ENCODE measurements at places on chromosomes 3 and 15.

- DNase-seq, result no peak
These were observed 98.1 kb downstream of the SSR3 start for GRCh38 chr3:156456771-156457224.

DNA sequence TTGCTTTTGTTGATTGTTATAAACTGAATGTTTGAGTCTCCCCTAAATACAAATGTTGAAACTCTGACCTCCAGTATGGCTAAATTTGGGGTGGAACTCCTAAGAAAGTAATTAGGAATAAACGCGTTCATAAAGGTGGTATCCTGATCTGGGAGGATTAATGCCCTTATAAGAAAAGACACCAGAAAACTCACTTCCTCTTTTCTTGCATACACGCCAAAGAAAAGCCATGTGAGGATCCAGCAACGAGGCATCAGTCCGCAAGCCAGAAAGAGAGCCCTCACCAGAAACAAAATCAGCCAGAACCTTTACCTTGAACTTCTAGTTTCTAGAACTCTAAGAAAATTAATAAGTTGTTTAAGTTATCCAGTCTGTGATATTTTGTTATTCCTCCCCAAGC lies 37.4 kb upstream of the AZI2 start:
- no peak for DNase-seq

GRCh38 chr15:41487802-41488201 lies 5.9 kb upstream of the ITPKA start:
- DNase-seq, result no peak

GRCh38 chr3:24043168-24043567 lies 98.1 kb downstream of the NR1D2 start:
- DNase-seq, result no peak

- no peak for DNase-seq
These were observed 13.9 kb upstream of the RTP1 start for GRCh38 chr3:187183210-187183862.

DNA sequence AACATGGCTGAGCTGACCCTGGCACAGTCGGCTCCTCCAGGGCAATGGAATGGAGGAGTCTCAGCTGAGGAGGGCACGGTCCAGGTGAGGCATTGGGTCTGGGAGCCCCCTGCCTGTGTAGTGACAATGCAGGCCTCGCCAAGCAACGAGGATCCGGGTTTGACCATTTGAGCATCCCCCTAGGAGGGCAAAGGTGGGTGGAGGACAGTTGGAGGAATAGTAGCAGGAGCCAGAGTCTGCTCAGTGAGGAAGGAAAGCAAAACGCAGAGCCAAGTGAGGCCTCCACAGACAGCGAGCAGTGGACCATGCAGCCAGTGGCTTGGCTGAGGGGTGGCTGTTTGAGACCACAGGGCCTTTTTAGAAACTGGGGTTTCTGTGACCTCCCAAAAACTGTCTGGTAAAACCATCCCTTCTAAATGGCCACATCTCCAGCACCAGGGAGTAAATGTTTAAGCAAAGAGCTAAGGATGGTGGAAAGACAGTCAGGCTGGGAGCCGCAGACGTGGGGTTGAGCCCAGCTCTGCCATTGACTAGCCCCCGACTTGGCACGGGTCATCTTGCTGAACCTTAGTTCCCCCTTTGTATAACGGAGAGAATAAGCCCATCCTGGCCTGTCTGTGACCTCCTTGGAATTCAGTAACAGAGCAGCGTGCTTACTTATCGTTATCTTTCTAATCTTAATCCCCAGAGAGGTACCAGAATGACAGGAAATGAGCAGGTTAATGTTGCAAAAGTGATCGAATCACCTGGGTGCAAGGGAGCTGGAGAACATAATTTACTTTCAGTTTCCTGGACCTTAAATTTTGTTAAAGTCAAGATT lies 46.8 kb downstream of the CMTM6 start:
- no peak for DNase-seq

- DNase-seq, result no peak
These were observed at the start of gene GCSAM for GRCh38 chr3:112132975-112133448. Gene GCSAM (minus strand): TSS chr3:112133248. CDS start chr3:112133120, 128 bp downstream.

GRCh38 chr3:144822671-144823070 lies 851.0 kb downstream of the DIPK2A start:
- DNase-seq, result no peak

DNA sequence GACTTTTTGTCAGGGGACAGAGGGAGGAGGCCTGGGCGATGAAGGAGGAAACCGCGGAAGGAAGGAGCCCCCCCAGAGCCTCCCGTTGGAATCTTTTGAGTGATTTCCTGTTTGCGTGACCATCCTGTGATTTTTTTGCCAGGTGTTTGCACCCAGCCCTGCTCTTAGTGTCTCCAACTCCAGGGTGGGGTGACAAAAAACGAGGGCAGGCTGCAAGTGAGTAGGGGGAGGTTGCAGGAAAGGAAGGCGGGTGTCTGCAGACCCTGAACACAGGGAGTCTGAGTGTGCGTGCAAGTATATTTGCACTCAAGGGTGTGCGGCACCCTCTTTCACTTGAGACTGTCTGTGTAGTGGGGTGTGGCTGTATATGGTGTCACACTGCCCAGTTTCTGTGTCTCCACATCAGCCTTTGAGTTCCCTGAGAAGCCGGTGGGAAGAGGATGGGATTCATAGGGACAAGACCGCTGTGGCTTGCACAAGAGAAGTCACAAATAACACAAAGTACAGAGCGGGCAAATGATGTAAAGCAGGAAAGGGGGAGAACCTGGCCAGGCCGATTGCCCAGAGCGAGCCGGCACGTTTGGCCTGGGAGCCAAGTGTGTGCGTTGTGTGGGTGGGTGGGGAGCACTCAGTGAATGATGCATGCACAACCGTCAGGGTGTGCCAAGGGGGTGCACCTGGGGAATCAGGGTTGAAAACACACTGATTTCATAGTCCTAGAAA lies 6.6 kb downstream of the ISLR2 start:
- DNase-seq, result peak; percentile 38

- DNase-seq, result no peak
These were observed 6.9 kb downstream of the PRICKLE2 start for GRCh38 chr3:64218329-64218728.

Measured in NCI-H1092 treated with DMSO at 0.1 percent for 48 hours (cell line).